Inflammatory macrophage treated with lipopolysaccharide for 4 hours (primary cell): ENCODE measurements at places on chromosomes 7 and 10.

- no peak for DNase-seq
Measured at GRCh38 chr10:77374189-77374656, 263.4 kb downstream of the KCNMA1 start.

GRCh38 chr10:130233035-130233360 lies 96.8 kb downstream of the GLRX3 start:
- no peak for DNase-seq

GRCh38 chr7:142348921-142349405 lies 91.1 kb upstream of the PRSS58 start:
- DNase-seq = no peak

GRCh38 chr10:105354010-105354409 lies 712.9 kb downstream of the SORCS3 start:
- DNase-seq = no peak
